ENCODE measurements at places on chromosomes 5 and 9. TPM values are rescaled to one million over a fixed set of nuclear protein-coding genes. Genes with fewer than 3 reads are reported as not detected.

DNA sequence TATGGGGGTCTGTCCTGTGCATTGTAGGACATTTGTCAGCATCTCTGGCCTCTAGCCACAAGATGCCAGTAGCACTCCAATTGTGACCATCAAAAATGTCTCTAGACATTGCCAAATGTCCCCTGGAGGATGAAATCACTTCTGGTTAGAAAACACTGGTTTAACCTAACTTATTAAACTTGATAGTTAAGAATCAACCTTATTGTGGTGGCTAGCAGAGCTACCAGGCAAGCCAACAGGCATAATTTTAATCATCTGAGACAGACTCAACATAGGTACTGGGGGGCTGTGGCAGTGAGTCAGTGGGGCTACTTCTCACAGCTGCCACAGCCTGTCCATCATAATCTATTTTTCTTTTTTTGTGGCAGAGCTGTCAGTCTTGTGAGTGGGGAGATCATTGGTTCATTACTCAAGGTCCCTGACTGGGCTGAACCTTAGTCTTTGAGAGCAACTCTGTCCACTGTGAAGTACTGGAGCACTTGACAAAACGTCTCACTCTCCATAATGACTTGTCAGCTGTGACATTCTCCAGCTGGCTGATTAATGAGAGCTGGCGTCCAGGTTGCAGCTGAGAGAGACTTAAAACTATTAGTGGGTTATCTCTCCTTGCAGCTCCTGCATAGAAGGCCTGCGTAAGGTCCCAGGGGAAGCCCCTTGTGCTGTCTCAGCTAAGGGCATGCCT, 107.9 kb downstream of the DCP2 start:
- no peak for DNase-seq

SLIT3 gene
- 38.6 TPM for total RNA-seq

DNA sequence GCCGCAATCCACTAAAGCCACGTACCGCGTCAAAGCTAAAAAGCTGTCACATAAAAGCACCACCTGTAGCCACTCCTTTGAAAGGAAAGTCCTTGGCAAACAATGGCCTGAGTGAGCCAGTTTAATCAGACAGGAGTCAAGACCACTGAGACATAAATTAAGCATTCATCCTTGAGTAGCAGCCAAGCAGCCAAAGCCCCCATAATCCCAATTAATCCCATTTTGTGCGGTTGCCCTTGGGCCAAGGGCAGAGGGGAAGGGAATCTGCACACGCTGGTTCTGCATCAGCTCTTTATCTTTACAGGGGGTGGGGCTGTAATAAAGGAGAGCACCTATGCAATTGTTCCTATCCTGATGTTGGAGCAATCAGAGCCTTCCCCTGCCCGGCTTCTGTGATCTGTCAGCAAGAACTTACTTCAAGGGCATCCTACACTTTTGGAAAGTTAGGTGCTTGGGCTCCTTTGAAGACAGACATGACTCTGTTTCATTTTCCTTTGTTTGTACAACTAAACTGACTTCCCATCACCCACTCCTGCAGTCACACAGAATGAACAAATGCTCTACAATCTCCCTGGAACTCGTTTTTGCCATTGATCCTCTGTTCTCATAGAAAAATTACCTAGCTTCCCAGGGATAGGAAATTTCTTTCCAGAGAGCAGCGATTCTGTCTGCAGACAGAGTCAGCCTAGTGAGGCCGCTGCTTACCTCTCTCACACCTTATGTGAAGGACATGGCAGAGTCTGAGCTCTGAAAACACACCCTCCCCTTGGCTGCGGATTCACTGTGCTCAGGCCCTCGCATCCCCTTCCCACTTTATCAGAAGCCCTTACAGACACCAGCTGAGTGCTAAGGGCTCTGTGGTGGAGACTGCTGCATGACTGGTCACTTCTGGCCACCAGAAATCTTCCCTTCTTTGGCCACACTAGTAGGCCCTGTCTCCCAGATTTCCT, 116.2 kb upstream of the TBCA start:
- DNase-seq = no peak

GRCh38 chr5:59483971-59484472, 409.5 kb downstream of the PDE4D start:
- DNase-seq = no peak

DNA sequence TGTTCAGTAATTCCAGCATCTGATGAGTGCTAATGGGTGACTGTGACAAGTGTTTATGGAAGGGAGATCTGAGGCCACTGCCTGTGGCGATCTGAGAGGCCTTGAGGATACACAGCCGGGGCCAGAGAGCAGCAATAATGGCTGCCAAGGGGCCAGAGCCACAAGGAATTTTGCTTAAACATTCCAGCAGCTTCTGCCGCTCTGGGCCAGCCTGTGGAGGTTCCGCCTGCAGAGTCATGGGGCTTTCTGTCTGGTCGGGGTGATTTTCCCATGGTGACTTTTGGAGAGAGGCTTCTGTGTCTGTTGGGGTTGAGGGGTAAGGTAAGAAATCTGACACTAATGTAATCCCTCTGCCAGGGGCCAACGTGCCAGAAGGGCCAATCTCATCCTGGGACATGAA, 353.5 kb downstream of the ADAMTS6 start:
- no peak for DNase-seq

DNA sequence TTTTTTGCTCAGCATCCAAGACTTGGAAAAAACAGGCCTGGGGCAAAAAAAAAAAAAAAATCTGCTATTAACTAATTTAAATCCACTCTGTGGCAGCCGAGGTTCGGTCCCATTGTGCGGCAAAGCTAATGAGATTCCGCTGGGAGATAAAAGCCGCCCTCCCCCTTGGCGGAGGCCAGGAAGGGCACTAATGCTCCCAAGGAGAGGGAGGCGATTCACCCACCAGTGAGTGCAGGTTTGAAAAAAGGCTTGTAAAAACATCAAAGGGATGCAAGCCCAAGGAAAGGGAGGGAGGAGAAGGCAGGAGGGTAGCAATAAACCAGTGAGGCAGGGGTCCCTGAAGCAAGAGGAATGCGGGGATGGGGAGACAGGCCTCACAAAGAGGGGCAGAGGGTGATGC, 129.5 kb upstream of the RAPGEF1 start:
- no peak for DNase-seq

SURF4 gene
- 79.7 TPM for total RNA-seq

DNA sequence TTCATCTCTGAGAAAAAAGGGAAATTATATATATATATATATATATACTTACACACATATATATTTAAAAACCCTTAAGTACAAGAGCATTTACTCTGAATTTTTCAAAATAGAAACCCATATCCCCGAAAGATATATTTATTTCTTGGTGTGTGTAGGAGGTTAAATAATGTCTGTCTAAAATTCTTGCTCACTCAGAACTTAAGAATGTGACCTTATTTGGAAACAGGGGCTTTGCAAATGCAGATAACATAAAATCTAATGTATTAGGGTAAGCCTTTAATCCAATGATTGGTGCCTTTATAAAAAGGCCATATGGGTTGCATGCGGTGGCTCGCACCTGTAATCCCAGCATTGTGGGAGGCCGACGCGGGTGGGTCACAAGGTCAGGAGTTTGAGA, 517.3 kb upstream of the TLE4 start:
- no peak for DNase-seq

- DNase-seq = no peak
Measured at GRCh38 chr5:133731951-133732350, 119.6 kb upstream of the FSTL4 start.

CATSPER3 gene
- total RNA-seq = 1.6 TPM

GRCh38 chr5:75040973-75041372, 11.4 kb downstream of the GCNT4 start:
- no peak for DNase-seq

GRCh38 chr5:167785106-167785505, 506.3 kb upstream of the WWC1 start:
- DNase-seq = no peak

NUTM2G gene
- not detected for total RNA-seq

SLCO6A1 gene
- not detected for total RNA-seq

SPATA6L gene
- 12.4 TPM for total RNA-seq

GRCh38 chr9:112409758-112410157, 29.9 kb downstream of the HSDL2 start:
- DNase-seq = no peak

DNA sequence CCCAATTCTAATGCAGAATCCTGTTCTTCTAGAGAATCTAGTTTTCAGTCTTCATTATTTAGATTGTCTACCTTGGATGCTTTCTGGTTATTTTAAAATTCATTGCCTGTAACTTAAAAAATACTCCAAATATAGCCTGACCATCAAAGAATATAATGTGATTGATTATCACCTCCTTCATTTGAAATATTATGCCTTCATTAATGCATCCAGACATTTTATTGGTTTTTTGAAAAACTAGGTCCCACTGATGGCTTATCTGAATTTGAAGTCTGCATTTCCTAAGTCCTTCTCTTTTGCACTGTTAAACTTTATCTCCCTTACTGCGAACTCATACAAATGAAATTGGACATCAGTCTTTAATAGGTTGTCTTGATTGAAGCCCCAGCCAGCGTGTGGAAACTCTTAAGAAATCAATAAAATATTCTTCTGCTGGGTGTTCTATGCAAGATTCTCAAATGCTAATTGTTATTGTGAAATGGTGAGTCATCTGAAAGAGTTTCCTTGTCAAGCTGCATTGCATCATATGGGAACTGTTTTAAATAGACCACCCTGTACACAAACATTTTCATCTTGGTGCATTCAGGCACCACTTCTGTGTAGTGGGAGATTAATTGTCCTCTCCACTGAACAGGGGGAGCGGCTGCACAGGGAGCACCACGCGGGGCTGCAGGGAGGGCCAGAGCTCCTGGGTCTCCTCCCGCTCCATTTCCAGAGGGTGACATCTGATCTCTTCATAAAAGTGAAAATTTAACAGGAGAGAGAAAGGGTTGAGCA, 92.3 kb upstream of the FANCC start:
- no peak for DNase-seq

DNA sequence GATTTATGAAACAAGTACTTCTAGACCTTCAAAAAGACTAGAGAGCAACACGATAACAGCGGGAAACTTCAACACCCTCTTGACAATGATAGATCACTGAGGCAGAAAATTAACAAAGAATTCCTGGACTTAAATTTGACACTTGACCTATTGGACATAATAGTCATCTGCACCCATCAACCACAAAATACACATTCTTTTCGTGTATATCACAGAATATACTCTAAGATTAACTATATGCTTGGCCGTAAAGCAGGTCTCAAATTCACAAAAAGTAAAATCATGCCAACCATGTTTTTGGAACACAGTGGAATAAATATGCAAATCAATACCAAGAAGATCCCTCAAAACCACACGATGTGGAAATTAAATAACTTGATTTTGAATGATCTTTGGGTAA, 559.4 kb downstream of the DNAH5 start:
- DNase-seq = no peak

GFI1B gene
- not detected for total RNA-seq

GRCh38 chr5:5069851-5070250, 70.3 kb upstream of the ADAMTS16 start:
- no peak for DNase-seq

NIPBL gene
- 70.2 TPM for total RNA-seq

DNA sequence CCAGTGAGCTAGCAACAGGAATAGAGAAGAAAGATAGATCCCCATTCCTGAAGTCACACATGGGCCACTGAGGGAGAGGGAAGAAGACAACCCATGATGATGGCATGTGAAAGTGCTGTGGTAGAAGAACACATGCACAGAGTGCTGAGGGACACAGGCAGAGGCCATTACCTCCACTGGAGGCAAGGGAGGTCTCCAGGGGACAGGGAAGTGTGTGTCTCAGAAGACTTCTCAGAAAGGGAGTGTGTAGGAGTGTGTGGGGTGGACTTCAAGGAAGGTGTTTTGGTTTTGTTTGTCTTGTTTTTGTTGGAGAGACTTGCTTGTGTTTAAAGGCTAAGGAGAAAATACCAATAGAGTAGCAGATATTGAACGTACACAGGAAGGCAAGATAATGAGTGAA, 77.0 kb upstream of the SMARCA2 start:
- no peak for DNase-seq

DNA sequence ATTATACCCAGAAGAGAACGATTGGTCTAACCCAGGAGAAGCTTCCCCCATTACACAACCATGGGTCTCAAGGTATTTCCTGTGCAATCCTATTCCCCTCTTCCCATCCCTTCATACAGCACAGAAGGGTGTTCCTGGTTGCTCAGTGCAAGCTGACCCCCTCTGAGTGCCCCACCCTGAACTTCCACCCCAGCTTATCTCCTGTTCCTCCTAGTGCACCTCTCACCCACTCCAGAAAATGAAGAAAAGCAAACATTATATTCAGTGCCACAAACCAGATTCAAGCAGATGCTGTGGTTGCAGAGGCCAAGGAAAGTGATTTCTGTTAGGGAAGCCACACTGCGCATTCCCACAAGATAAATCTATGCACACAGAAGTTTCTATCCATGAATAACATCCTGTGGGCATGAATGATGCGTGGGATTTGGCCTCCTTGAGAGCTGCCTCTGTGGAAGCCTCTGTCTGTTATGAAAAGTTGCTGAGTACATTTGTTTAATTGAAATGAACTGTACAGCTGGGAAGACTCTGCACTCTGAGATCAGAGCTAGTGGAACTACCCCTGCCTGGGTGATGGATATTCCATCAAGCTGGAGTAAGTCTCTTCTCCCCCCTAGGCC, 2.2 kb upstream of the OR2S2 start:
- peak; percentile 62 for DNase-seq

DNA sequence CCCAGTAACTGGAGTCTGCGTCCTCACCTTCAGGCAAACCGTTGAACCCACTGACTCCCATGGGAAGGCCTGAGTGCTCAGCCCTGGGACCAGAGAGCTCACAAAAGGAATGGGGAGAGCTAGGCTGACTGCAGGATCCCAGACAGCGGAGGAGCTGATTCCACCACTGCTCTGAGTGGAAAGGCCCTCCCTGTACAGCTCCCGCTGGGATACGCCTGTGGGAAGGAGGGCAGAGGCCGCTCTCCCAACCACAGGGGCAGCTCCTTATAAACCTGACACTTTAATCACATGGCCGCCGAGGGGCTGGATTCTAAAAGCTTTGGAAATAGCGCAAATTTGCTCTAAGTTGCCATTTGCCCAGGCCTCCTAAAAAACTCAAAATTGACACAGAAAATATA, 37.1 kb downstream of the DBH start:
- no peak for DNase-seq

DNA sequence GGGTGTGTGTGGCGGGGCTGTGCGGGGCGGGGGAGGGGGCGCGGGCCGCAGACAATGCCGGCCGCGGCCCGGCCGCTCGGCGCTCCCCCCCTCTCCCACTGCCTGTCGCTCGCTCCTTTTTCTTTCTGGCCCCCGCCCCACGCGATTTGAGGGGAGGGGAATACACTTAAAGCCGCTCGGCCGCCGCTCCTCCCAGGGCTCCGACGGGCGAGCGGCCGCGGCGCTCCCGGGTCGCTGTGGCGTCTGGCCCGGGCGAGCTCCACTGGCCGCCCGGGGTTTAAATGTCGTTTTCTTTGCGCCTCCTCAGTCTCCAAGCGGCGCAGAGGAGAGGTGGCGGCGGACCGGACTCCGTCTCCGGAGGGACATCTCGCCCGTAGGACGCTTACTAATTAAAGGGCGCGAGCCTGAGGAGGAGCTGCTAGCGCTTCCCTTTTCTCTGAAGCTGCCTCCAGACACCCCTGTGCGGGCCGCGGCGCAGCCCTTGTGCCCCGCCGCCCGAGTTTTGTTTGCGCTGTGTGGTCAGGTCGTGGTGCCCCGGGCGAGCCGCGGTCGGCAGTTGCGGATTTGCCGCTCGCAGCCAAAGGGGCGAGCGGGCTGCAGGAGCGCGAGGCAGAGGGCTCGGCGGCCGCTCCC, 1.4 kb downstream of the ZSWIM6 start:
- no peak for DNase-seq

All from dorsolateral prefrontal cortex (tissue), 122 donors.